ENCODE measurements at places on chromosomes 16 and 17.

DNA sequence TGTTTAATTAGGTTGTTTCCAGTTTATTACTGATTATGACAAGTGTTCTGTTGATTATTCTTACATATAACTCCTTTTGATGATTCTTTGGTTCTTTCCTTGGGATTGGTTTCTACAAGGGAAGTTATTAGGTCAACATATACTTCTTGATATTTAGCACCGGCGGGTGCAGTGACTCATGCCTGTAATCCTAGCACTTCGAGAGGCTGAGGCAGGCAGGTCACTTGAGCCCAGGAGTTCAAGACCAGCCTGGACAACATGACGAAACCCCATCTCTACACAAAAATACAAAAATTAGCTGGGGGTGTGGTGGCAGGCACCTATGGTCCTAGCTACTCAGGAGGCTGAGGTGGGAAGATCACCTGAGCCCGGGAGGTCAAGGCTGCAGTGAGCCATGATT lies 120.2 kb upstream of the HAS3 start:
- DNase-seq = no peak

DNA sequence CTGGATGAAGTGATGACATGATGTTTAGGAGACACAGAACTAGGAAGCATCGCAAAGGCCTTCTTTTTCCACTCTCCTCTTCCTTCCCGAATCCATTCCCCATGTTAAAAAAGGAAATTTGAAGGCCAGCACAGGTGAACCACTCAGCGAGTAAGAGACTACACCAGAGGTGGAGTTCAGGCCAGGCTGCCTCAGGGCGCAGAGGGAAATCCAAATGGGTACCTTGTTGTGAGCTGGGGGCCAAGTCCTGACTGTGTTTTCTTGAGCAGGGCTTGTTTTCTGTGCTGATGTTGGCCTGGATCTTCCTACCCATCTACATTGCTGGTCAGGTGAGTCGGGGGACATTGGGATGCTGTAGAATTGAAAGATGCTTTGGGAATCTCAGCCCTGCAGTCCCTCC lies 26.1 kb downstream of the SLC5A11 start:
- DNase-seq = no peak

- DNase-seq = no peak
Observed at GRCh38 chr16:53849994-53850393, 146.0 kb downstream of the FTO start.

- no peak for DNase-seq
Observed at GRCh38 chr17:34562387-34562786, 17.0 kb upstream of the TMEM132E start.

DNA sequence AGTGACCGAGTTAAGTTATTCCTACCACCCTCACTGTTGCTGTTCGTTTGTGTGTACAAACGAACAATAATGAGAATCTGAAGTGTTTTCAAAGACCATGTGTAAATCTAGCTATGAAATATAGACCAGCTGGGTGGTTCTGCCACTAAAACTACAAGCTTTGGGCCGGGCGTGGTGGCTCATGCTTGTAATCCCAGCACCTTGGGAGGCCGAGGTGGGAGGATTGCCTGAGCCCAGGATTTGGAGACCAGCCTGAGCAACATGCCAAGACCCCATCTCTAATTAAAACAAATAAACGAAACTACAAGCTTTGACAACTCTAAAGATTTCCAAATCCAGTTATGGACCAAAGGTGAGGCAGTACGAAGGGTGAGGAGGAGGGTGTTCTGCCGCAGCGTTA lies 973 bp downstream of the RECQL5 start:
- DNase-seq = no peak

- no peak for DNase-seq
Observed at GRCh38 chr17:962670-963069, 16.9 kb downstream of the NXN start.

DNA sequence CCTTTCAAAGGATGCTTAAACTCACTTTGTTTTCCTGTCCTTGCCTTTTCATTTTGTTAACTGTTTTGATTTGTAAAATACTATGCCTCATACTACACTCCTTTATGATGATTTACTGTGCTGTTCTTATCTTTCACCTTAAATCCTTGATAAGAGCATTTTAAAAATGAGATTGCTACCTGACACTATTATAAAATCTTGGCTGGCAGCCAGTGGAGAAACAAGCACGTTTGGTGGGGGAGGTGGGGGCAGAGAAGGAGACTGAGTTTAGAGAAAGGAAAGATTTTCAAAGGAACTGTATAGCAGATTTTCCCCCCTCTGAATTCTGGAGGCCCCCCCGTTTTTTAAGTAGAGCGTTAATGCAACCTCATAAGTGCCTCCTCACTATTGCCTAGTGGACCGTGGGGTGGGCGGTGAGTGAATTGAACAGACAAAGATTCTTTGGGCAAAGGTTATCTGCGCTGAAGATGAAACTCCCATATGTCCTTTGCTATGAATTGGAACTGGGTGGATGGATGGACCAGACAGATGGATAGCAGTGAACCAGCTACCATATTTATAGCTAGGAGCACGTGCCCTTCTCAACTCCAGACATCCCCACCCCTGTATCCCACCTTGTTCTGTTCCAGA lies 200.2 kb downstream of the CCDC182 start:
- DNase-seq = no peak

- DNase-seq = no peak
Observed at GRCh38 chr16:21283521-21284289, 5.6 kb upstream of the CRYM start.

DNA sequence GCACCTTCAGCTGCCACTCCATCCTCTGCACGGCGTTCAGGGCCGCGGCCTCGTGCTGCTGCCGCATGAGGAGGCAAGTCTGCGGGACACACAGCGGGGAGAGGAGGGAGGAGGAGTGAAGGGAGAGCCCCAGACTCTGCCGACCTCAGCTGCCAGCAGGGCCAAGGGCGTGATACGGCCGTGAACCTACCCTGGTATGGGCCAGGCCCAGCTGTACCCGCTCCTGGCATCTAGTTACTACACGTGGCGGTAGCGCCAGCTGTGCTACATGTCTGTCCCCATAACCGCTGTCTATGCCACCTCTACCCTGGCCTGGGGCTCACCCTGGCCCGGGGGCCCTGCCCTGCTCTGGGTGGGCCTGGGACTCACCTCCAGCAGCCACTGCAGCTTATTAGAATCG lies 51.1 kb downstream of the ZNF778 start:
- DNase-seq = no peak

DNA sequence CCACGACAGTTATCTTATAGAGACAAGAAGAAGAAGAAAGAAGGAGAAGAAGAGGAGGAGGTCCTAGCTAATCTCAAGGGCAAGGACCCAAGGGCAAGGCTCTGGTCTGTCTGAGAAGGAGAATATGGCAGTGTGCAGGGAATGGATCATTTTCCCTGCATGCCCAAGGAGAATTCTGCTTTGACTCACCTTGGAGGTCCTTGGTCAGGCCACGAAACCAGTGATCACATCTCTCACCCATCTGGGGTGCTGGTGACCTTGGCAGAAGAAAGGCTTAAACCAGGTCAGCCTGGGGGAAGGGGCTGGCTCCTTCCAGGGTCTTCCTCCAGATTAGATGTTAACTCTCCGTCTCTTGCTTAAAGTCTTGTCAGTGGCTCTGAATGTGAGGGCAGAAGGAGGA lies 1.6 kb upstream of the FMNL1 start:
- DNase-seq = no peak

GRCh38 chr16:48622456-48623303 lies 12.7 kb upstream of the N4BP1 start:
- DNase-seq = no peak

All from renal pelvis (tissue), 12 donors.